ENCODE measurements at places on chromosomes 13 and 19. TPM values are rescaled to one million over a fixed set of nuclear protein-coding genes. Genes with fewer than 3 reads are reported as not detected.

Gene PBX4
- total RNA-seq = 0.90 TPM

Gene TEX26
- not detected for total RNA-seq

Gene TNFAIP8L1
- 2.5 TPM for total RNA-seq

Gene IZUMO2
- total RNA-seq = not detected

Gene FCAR
- total RNA-seq = not detected

Gene DKKL1
- not detected for total RNA-seq

Gene MBD3L2
- total RNA-seq = not detected

Gene ZNF793
- 0.72 TPM for total RNA-seq

Gene KIR2DL3
- not detected for total RNA-seq

Gene GJA3
- total RNA-seq = 3.6 TPM

Gene ZNF177
- 0.83 TPM for total RNA-seq

Gene LGALS7
- not detected for total RNA-seq

Gene GSX1
- total RNA-seq = not detected

Gene ZNF492
- total RNA-seq = 1.4 TPM

Gene TGFBR3L
- not detected for total RNA-seq

Gene ANKLE1
- total RNA-seq = 0.28 TPM

Gene C19orf67
- not detected for total RNA-seq

Gene OR1I1
- not detected for total RNA-seq

Gene ZNF534
- not detected for total RNA-seq

Gene PRR20C
- not detected for total RNA-seq

Gene KLK4
- not detected for total RNA-seq

Gene C13orf42
- total RNA-seq = not detected

Gene RNF17
- 0.28 TPM for total RNA-seq

Gene CLEC17A
- total RNA-seq = not detected

Gene KIR2DL4
- total RNA-seq = not detected

Gene MEIS3
- 32.4 TPM for total RNA-seq

Gene RASGRP4
- not detected for total RNA-seq

Gene ZSCAN4
- total RNA-seq = not detected

Gene SYT5
- total RNA-seq = under 0.01 TPM

Gene TTC9B
- not detected for total RNA-seq

Gene PLVAP
- not detected for total RNA-seq

Gene GPR183
- total RNA-seq = 0.28 TPM

Gene PRRG2
- 0.54 TPM for total RNA-seq

Gene BEST2
- not detected for total RNA-seq

Gene CYP4F2
- not detected for total RNA-seq

Gene CFAP97D2
- total RNA-seq = not detected

Gene NR1H2
- 37.8 TPM for total RNA-seq

Gene CPB2
- not detected for total RNA-seq

Gene PTH2
- total RNA-seq = not detected
